ENCODE measurements at places on chromosomes 6 and 20. TPM values are rescaled to one million over a fixed set of nuclear protein-coding genes. Genes with fewer than 3 reads are reported as not detected.
A peak's percentile ranks its signal among the peaks of the same experiment; 100 is the strongest.

- DNase-seq = no peak
These were observed 347.8 kb upstream of the HS3ST5 start for GRCh38 chr6:114690625-114691024.

ANGPT4 gene
- total RNA-seq = not detected

CAPN11 gene
- total RNA-seq = not detected

DNA sequence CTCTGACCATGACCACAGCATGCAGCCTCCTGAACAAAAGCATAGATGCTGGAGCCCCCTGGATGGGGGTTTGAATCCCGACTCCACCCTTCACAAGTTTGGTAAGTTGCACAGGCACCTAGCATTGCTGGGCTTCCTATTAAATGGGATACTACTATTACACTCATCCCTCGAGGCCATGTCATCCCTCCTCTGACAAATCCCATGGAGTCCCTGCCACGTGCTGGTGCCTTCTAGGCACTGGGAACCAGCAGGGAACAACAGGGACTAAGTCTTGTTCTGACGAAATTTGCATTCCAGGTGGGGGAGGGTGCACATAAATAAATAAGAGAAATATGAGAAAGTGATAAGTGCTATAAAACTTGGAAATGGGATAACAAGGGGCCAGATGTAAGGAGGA is 15.3 kb upstream of the SIRPA start:
- no peak for DNase-seq

DNA sequence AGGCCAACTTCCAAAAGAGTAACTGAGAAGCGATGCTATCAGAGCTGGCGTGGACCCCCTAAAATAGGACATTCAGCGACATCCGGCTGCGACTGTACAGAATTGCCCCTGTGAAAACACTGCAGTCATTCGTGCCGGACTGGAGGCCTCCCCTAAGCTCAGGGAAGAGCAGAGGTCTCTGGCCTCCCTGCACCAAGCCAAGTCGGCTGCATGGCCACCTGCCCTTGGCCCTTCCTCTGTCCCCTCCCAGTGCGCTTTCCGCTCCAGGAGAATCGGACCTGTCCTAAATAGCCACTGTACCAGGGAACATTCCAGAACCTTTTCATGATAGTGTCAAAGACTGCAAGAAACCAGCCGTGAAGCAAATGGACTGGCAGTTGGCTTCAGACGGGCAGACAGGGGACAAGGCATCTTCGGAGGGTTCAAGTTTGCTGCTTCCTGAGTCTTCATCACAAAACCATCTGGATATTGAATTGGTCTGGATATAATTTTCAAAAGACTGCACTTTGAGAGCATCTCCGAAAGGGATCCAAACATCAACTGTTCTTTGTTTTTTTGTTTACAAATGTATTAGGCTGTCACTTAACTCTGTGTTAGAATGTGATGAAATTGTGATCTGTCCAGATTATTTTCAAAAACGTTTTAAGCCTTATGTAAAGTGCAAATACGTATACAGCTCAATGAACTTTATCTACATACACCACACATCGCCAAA is 16.5 kb downstream of the SLC2A4RG start:
- DNase-seq = no peak

GFOD1 gene
- 59.7 TPM for total RNA-seq

OPRM1 gene
- total RNA-seq = not detected

DNA sequence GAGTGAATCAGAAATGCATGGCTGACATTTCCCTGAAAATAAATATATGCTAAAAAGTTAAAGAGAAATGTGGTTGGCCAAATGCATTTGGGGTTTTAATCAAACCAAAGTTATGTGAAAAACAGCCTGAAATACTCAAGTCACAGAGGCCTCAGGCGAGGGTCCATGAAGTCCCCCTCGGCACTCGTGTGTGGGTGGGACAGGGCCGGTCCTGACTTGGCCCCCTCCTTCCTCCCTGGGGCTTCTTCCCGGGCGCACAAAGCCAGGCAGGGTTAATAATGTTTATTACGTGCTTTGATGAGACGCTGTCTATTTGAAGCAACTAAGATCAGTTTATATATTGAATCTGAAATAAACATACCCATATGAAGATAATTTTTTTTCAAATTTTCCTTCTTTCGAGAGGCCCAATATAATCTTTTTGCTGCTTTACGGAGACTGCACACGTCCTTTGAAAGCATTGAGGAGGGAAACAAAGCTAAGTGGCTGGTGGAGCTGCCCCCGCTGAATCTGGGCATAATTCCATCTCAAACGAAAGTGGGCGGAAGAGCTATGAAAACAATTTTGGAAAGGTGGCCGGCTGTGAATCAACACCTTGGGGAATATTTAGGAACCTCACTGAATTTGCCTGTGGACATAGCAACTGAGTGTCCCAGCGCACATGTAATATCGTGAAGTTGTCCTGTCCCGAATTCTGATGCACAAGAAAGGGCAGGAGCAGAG is 55.8 kb upstream of the SMOC2 start:
- no peak for DNase-seq

DNA sequence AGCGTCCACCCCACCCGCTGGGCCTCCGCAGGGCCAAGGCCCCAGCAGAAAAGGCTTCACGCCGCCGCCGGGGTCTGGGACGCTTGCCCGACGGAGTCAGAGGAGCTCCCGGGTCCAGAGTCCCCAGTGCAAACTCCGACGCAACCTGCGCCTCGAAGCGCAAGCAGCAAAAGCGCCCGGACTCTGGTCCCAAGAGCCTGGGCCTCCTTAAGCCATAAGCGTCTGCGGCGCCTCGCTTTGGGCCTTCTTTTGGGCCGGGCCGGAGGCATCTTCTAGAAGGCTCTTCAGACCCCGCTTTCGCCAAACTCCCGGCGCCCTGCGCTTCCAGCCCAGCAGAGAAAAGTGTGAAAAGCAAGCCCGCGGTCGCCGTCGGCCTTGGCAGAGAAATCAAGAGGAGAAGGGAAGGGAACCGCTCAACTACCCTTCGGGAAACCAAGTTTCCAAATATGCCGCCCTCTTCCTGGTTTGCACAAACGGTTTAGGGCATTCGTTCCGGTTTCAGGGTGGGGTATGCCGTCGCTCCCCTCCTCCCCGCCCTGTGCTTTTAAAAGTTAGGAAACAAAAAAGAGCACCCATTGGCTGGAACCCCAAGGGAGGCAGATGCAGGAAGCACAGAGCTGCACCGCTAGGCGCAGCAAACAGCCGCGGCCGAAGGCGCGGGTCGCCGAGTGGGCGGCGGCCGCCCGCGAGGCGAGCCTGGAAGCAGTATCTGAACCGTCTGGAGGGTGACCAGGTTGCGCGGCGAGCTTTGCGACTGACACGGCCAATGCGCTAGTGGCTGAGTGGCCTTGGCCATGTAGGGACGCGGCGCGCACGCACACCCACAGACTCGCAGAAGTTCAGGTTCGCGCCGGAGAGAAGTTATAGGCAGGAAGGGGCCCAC is 1.2 kb downstream of the TBX18 start:
- no peak for DNase-seq

ELOVL4 gene
- total RNA-seq = not detected

GRCh38 chr6:13327691-13328075 is 654 bp downstream of the TBC1D7 start:
- no peak for DNase-seq

- no peak for DNase-seq
These were observed 146.4 kb upstream of the FAM83B start for GRCh38 chr6:54700158-54700557.

GRCh38 chr6:28838634-28839442 is 84.9 kb downstream of the TRIM27 start:
- DNase-seq = peak; percentile 74

TSBP1 gene
- total RNA-seq = not detected

TCP11 gene
- total RNA-seq = not detected

GUCA1A gene
- not detected for total RNA-seq

DNA sequence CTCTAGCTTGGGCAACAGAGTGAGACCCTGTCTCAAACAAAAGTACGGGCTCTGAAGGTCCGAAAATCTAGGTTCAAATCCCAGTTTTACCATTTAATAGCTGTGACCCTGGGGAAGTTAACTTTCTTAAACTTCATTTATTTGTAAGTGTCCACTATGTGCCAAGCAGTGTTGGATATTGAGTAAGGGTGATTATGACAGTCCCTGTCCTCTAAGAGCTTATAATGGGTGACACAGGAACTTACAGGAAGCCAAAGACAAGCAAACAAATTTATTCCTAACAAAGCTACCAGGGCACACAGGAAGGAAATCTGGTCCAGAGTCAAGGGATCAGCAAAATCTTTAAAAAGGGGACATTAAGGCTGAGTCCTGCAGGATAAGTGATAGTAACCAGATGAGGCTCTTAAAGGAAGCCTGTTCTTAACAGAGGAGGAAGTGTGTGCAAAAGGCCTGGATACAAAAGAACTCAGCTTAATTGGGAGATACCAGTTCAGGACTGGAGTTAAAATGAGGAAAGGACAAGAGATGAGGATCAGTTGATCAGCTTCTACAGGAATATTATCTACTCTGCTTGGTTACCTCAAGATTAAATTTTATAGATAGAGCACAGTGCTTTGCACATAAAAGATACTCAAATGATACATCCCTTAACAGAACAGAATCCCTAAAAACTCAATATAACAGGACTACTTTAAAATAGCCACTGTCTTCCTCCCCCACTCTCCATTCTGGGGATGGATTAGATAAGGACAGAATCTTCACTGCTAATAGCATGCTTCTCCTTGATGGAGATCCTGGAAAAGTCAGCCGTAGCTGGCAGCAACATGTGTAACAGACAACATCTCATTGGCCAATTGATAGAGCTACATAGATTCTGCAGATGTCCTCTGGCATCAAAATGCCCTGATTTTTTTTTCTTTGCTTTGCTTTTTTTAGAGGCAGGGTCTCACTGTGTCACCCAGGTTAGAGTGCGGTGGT is 6.1 kb downstream of the SNX3 start:
- no peak for DNase-seq

DNA sequence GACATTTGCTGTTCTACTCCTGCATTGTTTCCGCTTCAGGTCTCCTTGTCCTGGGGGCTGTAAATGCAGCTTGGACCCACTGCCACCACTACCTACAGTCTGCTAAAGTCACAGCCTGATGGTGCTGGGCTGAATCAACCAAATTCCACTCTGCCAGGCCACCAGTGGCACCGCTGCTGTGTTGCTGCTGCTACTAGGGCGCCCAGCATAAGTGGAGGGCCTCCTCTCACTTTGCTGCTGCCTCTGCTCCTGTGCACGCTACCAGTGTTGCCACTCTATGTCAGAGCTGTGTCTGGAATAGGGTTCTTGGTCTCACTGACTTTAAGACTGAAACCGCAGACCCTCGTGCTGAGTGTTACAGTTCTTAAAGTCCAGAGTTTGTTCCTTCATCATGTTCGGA is 1.4 kb upstream of the SSR1 start:
- peak; percentile 7 for DNase-seq

EPB41L1 gene
- total RNA-seq = not detected

DNA sequence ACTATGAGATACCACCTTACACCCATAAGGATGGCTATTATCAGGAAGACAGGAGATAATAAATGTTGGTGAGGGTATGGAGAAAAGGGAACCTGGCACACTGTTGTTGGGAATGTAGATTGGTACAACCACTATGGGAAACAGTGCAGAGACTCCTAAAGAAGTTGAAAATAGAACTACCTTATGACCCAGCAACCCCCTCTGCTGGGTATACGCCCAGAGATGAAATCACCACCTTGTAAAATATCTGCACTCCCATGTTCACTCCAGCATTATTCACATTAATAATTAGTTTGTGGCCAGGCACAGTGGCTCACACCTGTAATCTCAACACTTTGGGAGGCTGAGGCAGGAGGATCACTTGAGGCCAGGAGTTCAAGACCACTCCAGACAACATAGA is 26.8 kb downstream of the ZBTB9 start:
- DNase-seq = peak; percentile 40

DNA sequence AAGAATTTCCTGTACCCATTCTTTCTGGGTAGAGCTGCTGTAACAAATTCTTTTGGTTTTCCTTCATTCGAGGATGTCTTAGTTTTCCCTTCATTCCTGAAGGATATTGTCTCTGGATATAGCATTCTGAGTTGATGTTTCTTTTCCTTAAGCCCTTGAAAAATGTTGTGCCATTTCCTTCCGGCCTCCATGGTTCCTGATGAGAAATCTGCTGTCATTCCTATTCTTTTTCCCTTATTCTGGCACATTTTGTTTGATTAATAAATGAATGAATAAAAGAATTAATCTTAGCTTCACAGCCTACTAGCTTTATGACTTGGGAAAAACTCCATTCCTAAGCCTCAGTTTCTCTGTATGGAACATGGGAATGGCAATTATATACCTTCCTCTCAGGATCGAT is 173.1 kb downstream of the EYA2 start:
- DNase-seq = no peak

GRCh38 chr6:49898904-49899566 is 32.7 kb upstream of the CRISP1 start:
- no peak for DNase-seq

GRCh38 chr20:50585678-50586077 is 75.5 kb downstream of the PTPN1 start:
- no peak for DNase-seq

GRCh38 chr6:151175662-151176445 is 63.9 kb upstream of the AKAP12 start:
- DNase-seq = no peak

- no peak for DNase-seq
These were observed 190.1 kb upstream of the DEFB112 start for GRCh38 chr6:50239853-50240252.

Measured in natural killer cell (primary cell).